ENCODE measurements at places on chromosomes 16 and 17.
A peak's percentile ranks its signal among the peaks of the same experiment; 100 is the strongest.

- DNase-seq = no peak
These were observed 335.3 kb downstream of the SOX9 start for GRCh38 chr17:72456075-72456474.

DNA sequence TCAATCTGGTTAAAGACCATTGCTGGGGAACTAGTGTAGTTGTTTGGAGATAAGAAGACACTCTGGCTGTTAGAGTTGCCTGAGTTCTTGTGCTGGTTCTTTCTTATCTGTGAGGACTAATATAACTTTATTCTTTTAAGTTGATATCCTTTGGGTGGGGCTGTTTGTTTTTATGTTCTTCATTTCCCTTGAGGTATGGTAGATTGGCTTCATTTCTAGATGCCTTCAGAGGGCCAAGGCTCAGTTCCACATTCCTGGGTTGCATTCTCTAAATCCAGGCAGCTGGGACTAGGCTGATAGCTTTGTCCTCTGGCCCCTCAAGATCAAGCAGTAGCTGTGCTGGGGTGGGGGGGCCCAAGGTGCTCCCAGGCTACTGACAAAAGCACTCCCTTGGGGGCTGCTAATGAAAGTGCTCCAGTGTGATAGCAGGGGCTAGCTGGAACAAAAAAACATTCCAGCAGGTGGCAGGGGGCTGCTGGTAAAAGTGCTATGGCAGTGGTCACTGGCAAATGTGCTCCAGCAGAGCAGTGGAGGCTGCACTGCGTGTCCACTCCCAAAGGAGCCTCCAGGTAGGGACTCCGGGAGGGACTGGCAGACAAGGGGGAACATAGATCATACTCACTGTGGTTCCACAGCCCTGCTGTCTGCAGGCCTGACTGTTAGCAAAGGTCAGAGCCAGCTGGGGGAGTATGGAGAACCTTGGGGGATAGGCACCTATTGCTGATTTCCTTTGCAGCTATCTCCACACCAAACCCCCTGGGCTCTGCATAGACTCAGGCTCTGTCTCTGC, 45.9 kb upstream of the KCNJ16 start:
- DNase-seq = no peak

GRCh38 chr16:24943471-24943870, 71.7 kb downstream of the ARHGAP17 start:
- DNase-seq = no peak

GRCh38 chr16:63289834-63290460, 1253.7 kb upstream of the CDH8 start:
- peak; percentile 62 for DNase-seq

DNA sequence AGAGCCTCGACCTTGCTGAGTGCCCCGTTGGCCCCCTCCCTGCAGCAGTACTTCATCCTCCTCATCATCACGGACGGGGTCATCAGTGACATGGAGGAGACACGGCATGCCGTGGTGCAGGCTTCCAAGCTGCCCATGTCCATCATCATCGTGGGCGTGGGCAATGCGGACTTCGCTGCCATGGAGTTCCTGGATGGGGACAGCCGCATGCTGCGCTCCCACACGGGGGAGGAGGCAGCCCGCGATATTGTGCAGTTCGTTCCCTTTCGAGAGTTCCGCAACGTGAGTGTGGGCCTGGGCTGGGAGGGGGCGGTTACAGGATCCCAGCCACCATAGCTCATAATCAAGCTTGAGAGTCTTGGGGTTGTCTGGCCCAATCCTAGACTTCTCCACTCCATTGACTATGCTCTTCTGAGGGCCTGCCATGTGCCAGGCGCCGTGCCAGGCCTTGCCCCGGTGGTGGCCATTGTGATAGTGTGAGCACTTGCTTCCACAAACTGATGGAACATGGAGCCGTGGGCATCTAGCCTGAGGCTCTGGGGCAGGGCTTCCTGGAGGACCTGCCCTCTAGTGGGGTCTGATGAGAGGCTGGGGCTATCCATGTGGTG, 39.7 kb downstream of the PSME3IP1 start:
- no peak for DNase-seq

GRCh38 chr17:77319211-77320043, 178.7 kb downstream of the SEC14L1 start:
- no peak for DNase-seq

- no peak for DNase-seq
These were observed 23.0 kb upstream of the SLC38A8 start for GRCh38 chr16:84065536-84066132.

DNA sequence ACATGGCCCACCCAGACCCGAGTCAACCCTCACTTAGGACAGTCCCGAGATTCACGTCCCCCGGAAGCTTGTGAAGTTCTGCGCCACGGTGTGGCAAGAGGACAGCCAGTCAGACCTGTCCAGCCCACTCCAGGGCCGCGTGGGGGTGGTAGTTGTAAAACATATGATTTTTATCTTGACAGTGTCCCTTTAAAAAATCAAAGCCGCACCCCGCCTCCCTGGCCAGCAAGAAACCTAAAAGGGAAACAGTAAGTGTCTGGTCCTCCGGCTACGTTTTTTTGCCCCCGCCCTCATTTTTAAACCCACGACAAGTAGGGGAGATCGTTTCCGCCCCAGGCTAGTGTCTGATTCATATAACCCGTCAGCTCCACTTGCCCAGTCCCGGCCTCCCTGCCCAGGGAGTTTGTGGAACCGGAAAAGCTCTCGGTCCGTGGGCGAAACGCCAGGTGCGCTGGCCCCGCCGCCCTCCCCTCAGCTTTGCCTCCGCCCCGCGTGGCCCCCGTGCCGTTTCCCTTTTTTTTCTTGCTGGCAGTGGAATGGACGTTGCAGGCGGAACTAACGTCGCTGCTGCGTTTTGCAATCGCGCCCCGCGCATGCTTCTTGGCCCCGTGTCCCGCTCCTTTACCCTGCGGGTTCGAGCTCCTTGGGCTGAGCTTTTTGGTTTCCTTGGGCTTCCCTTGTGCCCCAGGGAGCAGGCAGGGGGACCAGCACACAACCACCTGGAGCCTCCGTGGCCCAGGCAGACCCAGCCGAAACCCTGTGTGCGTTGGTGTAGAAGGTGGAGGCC, 13.3 kb upstream of the NUDT16L1 start:
- no peak for DNase-seq

- no peak for DNase-seq
These were observed 24.9 kb downstream of the USP31 start for GRCh38 chr16:23124315-23124714.

DNA sequence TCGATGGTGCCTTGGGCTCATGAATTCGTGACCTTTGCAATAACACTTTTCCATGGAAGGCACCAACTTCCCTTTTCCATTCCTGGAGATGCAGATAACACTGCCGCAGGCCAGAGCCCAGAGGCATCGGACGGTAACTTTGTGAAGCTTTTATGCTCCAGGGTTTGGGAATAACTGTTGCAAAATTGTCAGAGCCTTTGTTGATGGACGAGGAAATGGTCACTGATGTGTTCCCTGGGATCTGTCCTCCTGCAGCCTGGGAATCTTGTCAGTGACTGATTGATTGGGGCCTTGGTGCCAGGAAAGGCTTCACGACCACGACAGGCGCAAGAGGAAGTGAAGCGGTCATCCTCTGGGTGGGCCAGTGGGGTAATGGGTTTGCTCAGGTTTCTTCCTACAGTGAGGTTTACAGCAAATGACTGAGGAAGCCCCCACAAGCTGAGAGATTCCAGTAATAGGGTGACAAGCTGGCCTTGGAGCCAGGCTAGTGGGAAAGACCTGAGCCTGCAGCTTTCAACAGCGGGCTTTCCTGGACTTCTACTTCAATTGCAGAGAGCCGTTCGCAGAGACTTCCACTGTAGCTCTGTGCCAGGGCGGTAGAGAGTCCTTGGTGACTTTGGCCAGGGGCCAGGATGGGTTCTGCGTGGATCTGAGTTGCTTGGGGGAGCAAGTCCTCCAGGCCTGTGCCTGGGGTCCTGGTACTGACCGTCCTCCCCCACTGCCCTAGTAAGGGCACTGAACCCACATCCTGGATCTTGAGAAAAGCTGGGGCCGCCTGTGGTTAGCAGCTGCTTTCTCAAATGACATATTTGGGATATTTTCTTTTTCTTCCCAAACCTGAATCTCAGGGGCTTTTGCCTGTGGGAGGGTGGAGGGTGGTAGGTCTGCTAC, 37.6 kb downstream of the PGS1 start:
- DNase-seq = no peak

DNA sequence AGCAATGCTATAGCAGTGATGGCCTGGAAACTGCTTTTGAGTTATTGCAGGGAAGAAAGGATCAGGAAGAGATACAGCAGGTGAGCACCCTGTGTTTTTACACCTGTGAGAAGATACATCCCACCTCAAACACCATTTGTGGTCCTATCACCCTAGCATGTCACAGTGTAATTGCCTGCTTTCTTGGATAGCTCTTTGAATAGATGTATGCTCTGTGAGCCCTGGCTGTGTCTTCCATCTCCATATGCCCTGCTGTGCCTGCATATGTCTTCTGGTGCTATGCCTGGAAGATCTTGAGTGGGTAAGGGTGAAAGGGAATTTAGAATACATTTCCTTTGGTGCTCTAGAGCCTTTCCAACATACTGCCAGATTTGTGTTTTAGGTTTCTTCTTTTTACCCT, 15.5 kb downstream of the HLF start:
- no peak for DNase-seq

- DNase-seq = no peak
These were observed 34.5 kb downstream of the TBC1D16 start for GRCh38 chr17:80000981-80001775.

GRCh38 chr16:59356709-59357108, 622.6 kb upstream of the GOT2 start:
- DNase-seq = no peak

DNA sequence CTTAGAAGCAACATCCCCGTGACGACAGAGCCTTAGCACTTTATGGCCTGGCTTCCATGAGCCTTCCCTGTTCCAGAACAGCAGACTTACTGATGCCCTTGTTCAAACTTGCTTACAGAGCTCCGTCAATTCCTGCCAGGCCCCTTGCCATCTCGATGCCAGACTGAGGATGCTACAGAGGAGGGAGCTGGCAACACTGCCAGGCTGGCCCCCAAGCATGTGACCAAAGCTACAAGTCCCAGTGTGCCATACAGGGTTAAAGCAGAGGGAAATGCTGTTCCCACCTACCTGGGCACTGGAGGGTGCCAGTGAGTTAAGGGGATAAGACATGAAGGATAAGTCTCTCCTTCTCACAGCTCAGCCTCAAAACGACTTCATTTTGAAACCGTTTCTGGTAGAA, 33.5 kb upstream of the SREBF1 start:
- DNase-seq = no peak

- no peak for DNase-seq
These were observed 71.3 kb downstream of the IRX5 start for GRCh38 chr16:55001931-55002330.

GRCh38 chr17:2786176-2786881, 9.9 kb upstream of the RAP1GAP2 start:
- peak; percentile 99 for DNase-seq

DNA sequence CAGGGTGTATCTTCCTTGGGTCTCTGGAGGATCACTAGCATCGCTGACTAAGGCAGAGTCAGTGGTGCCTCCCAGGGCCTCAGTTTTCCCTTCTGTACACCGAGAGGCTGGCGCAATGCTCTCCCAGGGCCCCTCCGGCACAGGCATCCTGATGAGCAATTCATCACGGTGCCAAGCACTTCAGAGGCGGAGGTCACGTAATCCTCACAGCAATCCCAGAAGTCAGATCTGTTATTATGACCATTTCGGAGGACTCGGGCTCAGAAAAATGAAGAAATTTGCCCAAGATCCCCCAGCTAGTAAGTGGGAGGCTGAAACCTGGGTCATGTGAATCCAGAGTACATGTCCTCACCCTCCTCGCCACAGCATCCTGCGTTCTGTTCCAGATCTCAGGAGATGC, 46.5 kb downstream of the AIPL1 start:
- DNase-seq = peak; percentile 41

DNA sequence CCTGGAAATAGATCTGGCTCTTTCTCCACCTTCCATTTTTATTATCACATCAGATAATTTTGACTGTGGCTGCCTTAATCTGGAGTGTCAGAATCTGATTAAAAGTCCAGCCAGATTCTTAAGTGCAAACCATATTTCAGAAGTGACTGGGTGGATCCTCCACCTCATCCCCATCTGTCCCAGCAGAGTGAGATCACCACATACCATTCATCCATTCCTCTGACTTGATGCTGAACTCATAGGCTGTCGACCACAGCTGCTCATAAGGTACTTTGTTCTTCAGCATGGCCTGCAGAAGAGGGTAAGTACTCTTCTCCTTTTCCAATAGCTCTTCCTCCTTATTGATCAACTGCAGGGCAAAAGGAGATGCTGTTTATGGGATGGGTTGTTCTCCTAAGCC, 53.5 kb downstream of the DNAH3 start:
- no peak for DNase-seq

GRCh38 chr17:78101112-78101511, 27.4 kb downstream of the TMC6 start:
- DNase-seq = no peak

GRCh38 chr17:35256629-35257028, 13.8 kb downstream of the SLFN5 start:
- peak; percentile 36 for DNase-seq

DNA sequence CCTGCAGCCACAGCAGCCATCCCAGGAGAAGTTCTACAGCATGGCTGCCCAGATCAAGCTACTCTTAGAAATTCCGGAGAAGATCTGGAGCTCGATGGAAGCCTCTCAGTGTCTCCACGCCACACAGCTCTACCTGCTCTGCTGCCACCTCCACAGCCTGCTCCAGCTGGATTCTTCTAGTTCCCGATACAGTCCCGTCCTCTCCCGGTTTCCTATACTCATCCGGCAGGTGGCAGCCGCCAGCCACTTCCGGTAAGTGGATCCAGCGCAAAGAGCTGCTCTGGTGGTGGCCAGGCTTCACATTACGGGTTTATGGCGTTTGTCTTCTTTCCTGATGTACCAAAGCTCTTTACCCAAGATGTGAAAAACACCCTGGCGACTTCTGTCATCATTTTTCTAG, 3.6 kb downstream of the COG1 start:
- DNase-seq = peak; percentile 79

- DNase-seq = no peak
These were observed 3.2 kb upstream of the PRPSAP1 start for GRCh38 chr17:76356803-76357456.
